ENCODE measurements at places on chromosomes 11 and 22.

DNA sequence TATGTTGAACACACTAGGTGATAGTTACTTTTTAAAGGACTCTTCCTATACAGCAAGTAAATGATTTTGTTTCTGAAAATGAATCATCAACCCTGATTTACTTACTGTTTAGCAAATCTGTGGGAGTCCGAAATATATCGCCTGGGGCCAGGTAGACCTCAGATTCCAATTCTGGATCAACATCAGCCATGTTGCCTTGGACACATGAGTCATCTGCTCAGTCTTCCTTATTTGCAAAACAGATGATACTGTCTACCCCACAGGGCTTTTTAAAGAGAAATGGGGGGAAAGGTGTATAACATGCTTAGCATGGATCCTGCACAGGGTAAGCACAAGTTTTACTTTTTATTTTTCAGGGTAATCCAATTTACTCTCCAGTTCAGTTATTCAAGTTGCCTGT lies 324.2 kb downstream of the TENM4 start:
- no peaks in the 10 kb centered on the region for H3K36me3 ChIP-seq
- H3K4me3 ChIP-seq, result no peak overlapping the region
- no peak overlapping the region for H3K27ac ChIP-seq

DNA sequence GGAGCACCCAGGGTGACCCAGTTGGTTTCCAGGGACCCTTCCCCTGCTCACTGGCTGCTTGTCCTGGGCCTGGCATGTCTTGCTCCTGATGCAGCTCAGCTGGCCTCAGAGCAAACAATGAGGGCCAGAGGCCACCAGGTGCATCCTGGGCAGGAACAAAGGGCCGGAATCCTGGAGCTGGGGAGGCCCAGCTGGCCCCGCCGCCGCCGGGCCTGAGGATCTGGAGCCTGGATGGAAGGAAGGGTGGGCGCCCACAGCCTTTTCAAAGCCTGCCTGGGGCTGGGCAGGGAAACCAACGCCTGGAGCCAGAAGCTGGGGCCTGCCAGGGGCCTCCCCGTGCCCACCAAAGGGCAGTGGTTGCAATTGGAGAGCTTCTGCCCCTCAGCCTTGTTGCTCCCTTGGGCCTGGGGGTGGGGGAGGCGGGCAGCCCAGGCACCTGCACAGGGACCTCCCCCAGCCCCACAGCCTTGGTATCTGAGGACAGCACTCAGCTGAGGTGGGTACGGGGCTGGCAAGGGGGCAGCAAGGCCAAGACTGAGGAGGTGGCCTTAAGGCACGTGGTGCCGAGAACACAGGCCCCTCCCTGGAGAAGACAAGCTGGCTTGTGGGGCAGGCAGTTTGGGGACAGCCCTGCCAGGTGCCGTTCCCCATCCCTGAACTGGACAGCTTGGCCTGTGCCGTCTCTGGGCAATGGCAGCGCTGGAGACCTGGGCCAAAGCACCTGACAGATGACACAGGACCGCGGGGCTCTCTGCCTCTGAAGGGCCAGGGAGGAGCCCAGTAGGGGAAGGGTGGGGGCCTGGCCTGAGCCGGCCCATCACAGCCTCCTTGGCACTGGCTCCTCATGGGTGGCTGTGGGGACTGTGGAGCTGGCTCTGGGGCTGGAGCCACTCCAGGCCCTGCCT lies 7.1 kb upstream of the ADORA2A start:
- DNase-seq, result no peak
- H3K27ac ChIP-seq, result no peak overlapping the region
- H3K4me1 ChIP-seq, result peaks cover 6% of the 10 kb centered on the region
- peaks cover 4% of the 10 kb centered on the region for H3K36me3 ChIP-seq

DNA sequence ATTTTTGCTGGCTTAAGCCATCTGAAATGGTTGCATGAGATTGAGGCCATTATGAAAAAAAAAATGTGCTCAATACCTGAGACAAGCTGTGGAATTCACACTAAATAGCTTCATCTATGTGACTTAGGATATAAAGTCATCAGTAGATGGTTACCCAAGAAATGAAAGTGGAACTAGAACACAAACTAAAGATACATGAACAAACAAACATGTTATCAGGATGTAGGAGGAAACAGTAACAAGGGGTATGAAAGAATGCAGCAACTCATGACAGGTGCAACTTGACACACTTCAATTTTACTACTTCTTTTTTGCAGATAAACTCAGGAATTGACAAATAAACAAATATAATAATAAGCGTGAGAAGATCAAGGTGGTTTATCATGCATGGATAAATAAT lies 155.0 kb downstream of the WT1 start:
- H3K4me1 ChIP-seq, result no peaks in the 10 kb centered on the region
- no peak overlapping the region for H3K4me3 ChIP-seq
- no peaks in the 10 kb centered on the region for H3K27me3 ChIP-seq
- H3K27ac ChIP-seq, result no peak overlapping the region
- DNase-seq, result no peak

DNA sequence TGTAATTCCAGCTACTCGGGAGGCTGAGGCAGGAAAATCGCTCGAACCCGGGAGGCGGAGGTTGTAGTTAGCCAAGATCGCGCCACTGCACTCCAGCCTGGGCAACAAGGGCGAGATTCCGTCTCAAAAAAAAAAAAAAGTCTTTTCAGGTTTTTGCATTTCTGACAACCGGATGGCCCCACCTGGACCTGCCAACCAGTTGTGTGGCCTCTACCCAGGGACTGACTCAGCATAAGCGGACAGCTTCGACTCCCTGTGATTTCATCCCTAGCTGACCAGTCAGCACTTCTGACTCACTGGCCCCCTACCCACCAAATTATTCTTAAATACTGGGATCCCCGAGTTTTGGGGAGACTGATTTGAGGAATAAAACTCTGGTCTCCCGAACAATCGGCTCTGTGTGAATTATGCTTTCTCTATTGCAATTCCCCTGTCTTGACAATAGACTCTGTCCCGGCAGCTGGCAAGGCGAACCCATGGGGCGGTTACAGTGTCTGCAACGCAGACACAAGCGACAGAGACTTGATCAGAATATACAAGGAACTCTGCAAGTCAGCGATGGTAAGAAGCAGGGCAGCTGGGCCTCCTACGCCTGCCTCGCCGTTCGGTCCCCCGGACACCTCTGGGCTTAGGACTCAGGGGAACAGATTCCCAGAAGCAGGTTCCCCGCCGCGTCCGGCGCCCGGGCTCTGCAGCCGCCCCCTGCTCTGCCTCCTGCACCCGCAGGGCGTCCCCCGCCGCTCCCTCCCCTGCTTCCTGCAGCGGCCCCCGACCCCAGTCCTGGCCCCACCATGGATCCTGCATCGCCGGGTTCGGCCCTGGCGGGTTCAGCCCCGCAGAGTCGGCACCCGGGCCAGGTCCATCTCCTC lies 741 bp upstream of the TALDO1 start:
- H3K27me3 ChIP-seq, result no peaks in the 10 kb centered on the region
- H3K36me3 ChIP-seq, result no peaks in the 10 kb centered on the region
- H3K27ac ChIP-seq, result no peak overlapping the region
- peaks cover 1% of the 10 kb centered on the region for H3K4me1 ChIP-seq
- DNase-seq, result no peak
- peak overlapping the region; percentile 64 for H3K4me3 ChIP-seq

- H3K4me3 ChIP-seq, result no peak overlapping the region
- H3K4me1 ChIP-seq, result no peaks in the 10 kb centered on the region
- no peak overlapping the region for H3K27ac ChIP-seq
- no peaks in the 10 kb centered on the region for H3K27me3 ChIP-seq
Measured at GRCh38 chr11:23570828-23571227, 710.6 kb upstream of the CCDC179 start.
